Stimulated activated memory B cell treated with anti-CD40 and anti-IgM and Interleukin-4, amounts not matched to agents 10 μg/mL and 1 μg/mL and 100 μg/mL, for 72 hours (primary cell): ENCODE measurements at places on chromosomes 5 and 9.
A peak's percentile ranks its signal among the peaks of the same experiment; 100 is the strongest.

DNA sequence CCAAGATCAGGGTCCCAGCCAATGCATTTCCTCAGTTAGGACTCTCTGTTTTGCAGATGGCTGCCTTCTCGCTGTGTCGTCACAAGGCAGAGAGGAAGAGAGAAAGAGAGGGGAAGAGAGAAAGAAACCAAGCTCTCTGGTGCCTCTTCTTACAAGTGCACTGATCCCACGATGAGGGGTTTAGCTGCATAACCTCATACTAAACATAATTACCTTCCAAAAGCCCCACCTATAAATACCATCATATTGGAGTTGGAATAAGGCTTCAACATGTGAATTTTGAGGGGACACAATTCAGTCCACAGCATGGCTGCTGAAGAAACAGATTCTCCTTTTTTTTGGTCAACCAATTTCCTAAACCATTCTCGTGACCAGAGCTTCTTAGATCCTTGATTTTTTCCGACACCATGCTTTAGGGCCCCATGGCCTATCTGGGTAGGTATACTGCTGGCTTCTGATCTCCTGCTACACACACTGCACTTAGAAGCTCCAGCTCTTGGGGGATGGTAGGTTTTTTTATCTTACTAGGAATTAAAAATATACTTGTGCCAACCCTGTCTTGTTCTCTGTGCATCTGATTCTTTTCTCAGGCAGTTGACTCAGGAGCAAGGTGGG, 5.1 kb downstream of the CAMK4 start:
- ATAC-seq: no peak

GRCh38 chr9:129495620-129496472, 125.1 kb downstream of the C9orf50 start:
- peak; percentile 78 for ATAC-seq

GRCh38 chr9:137359850-137360249, 57.8 kb upstream of the NRARP start:
- no peak for ATAC-seq

DNA sequence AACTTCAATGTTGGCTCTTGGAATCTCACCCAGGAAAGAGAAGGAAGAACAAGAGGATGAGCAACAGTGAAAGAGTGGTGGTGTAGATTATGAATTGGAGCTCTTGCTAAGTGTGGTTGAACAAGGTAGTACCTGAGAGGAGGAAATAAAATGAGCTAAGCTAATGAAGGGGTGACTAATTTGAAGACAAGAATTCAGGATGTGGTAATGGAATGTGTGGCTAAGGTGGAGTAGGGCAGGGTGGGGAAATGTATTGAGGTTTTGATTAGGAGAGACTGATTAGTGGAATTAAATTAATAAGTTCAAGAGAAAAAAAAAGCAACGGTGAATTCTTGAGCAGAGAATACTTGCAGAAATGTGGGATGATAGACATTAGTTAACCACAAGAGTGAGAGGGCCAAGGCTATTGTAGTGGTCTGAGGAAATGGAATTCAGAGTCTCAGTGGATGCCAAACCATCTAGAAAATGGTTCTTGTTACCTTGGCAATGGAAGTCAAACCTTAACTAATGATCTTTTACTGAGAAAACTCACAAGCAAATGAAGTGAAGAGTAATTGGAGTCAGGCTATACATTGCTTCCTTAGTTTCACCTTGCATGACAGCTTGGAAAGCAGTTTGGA, 648.3 kb upstream of the ZNF608 start:
- no peak for ATAC-seq

DNA sequence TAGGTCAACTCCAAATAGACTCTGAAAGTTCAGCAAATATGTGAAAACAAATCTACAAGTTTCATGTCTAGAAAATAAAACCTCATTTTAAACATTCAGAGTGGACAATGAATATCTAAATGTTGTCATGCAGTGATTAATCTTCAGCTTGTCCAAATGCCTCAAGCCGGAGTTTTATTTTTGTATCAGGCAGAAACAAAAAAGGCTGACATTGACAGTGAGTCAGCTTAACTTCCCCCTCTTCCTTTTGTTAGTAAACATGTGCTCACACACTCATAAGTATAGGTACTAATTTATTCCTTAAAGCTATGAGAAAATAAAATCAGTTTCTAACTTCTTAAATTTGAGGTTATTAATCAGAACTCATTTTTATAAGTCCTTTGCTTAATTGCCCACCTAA, 467.9 kb upstream of the DAB2 start:
- ATAC-seq: no peak

- ATAC-seq: no peak
These were observed 15.1 kb upstream of the OXCT1 start for GRCh38 chr5:41885286-41885685.

DNA sequence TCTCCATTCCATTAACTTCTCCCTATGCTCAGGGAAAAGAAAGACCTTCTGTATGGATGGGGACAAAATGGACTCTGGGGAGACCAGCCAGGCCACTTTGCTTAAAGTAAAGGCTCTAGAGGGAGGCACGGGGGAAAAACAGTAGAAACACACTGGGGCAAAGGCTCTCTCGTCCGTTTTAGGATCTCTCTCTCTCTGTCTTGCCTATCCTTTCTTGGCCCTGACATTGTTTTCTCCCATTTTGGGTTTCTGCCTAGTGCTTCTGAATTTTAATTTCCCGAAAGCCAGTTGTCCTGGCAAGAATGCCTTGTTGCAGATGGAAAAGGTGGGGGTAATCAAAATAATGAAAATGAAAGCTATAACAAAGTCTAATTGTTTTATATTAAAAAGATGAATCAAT, 28.2 kb downstream of the NMUR2 start:
- ATAC-seq: no peak

DNA sequence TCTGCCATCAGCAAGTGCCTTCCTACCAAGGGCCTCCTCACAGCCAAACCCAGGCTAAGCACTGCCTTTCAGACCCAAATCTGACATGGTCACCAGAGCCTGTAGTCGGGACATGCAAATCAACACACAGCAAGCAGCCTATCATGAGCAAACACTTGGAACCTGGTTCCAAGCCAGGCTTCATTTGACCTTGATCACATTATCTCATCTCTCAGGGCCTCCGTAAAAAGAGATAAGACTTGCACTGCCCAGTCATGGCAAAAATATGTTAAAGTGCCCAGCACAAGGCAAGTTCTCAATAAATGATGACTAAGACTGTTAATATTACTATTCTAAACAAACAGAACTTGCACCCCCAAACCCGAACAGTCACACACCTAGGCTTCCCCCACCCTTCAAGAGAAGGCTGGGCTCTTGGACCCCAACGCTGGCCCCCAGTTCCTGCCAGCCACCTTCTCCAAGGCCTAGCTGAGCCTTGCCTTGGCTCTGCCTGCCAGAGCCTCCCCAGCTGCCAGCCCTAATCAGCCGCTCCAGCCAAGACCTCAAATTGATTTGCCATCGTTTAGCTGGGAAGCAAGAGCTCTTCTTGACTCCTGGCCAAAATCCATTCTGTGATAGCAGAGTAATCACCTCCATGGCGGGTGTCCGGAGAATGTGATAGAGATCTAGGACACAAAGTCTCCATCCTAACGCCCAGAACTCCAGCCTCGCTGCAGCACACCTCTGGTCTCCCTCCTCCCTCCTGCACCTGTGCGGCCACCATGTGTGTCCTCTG, 18.7 kb downstream of the CPLX2 start:
- ATAC-seq: no peak

- ATAC-seq: peak; percentile 4
These were observed 790 bp upstream of the IARS1 start for GRCh38 chr9:92294297-92294676.

DNA sequence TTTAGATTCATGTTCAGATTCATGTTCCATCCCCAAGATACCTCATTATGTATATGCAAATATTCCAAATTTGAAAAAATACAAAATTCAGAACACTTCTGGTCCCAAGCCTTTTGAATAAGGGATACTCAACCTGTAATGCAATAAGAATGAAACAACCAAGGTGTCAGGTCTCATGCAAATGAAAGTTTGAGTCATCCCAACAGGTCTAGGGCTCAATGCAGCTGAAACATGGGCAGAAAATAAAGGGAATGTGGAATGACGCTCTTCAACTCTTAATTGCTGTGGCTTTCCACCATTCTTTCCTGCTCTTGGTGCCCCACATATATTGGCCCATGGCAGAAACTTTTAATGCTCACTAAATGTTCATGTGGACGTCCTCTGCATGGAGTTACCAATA, 107.3 kb upstream of the DAPK1 start:
- ATAC-seq: no peak

- no peak for ATAC-seq
These were observed 14.4 kb downstream of the FGD3 start for GRCh38 chr9:92961627-92962302.

DNA sequence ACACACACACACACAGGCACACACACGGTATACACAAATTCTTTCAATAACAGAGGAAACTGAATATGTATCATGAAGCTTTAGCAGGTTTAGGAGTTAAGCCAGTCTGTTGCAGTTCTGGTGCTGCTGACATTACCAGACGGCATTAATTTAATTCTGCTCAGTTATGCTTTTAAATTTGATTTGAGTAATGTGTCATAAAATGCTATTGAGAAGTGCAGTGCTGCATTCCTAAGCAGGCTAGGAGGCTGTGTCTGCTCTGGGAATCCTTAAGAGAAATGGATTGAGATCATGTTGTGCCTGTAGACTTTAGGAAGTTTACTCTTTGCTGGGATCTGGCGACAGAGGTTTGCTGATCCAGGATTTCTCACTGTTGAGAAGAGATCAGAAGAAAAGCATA, 733.8 kb downstream of the BRINP1 start:
- ATAC-seq: no peak

GRCh38 chr9:88218726-88219125, 80.5 kb upstream of the SPATA31C2 start:
- no peak for ATAC-seq

GRCh38 chr5:181237729-181238385, 5.8 kb downstream of the RACK1 start:
- ATAC-seq: no peak

DNA sequence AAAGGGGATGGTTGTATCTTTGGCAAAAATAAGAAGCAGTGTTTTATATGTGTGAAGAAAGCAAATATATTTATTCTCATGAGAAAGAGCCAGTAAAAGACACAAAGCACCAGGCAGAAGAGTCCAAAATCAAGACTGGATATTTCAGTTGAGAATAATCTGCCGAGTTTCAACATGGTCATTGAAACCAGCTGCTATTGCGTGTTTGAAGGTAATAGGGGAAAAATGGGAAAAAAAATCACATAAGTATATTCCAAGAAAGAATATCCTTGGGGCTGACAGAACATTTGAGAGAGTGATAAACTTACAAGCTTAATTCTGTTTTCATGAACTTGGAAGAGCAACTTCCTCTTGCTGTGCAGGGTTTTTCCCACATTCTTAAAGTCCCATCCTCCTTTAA, 79.9 kb downstream of the ISOC1 start:
- no peak for ATAC-seq

DNA sequence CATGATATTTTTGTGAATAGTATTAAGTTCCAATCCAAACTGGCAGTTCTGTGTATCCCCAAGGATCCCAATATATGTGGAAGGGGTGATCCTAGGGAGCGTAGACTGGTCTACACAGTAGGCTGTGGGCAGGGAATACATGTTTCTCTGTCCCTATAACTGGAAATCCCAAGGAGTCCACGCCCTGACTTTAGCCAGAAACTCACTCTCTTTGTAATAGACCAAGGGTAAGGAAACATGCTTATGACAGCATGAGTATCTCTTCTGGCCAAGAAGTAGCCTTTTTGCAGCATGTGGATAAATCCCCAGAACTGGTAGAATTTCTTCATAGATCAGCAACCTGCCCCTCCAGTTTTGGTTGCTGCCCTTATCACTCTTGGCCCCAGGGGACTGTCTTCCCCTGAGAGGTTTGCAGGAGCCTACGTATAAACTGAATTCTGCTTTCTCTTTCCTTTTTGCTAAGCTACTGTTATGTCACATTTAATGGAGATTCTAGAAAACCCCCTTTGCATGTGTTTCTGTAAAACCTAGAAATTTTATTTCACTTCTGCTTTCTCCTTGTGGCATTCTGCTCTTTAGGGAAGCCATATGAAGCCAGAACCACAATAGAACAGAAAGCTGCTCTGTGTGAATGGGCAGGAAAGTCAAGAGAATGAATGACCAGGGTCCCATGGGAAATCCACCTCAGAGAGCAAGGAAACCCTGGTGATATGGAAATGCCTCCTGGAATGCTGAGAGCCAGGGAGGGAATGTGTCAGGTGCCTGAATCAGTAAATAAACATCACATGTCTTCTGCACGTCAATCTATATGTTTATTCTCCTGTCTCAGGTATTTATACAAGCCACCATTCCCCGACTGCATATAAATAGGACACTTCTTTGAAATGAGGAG, 3.5 kb downstream of the IFNA2 start:
- ATAC-seq: peak; percentile 97

- ATAC-seq: no peak
These were observed 126.3 kb downstream of the TRIO start for GRCh38 chr5:14269395-14269794.

- no peak for ATAC-seq
These were observed 69.8 kb upstream of the CCDC112 start for GRCh38 chr5:115366223-115366622.

- peak; percentile 73 for ATAC-seq
These were observed 7.6 kb upstream of the DNAJA1 start for GRCh38 chr9:33017283-33018041.

DNA sequence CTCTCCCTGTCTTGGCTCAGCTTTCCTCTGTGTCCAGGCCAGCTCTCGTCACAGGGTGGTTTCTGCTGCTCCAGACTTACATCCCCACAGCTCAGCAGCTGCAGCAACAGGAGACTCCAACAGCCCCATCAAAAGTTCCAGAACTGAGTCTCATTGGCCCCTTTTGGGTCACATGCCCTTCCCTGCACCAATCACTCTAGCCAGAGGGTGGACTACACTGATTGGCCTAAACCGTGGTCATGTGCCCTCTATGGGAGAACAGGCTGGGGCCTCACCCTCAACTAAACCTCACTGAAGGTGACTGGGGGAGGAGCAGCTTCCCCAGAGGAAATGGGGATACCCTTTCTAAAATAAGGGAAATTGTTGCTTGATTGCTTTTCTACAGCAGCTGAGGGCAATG, 44.4 kb upstream of the CPLX2 start:
- ATAC-seq: no peak

DNA sequence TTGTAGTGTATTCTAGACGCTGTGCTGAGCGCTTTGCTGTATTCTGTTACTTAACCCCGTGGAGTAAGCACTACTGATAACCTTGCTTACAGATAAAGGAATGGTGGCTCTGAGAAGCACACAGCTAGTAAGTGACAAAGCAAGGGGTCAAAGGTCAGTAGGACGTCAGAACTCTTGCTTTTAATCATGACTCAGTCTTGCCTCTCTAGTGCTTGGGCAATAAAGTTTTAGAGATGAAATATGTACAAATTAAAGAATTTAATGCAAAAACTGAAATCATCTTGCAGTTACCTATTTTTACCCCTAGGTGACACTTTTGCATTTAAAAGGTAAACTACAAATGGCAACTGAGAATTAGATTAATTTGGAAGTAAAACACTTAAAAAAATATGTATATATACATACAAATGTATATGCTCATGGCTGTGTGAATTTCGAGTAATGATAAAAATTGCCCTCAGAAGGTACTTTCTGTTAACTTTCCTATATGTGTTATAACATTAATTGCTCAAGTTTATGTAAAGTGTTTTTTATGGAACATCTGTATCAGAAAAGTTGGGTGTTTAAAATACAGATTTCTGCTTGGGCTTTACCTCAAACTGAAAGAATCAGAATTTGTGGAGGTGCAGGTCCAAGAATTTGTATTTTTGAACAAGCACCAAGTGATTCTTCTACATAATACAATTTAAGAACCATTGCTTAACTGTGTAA, 175.1 kb upstream of the DAB2 start:
- no peak for ATAC-seq

GRCh38 chr9:23855873-23856604, 30.0 kb upstream of the ELAVL2 start:
- ATAC-seq: no peak

- no peak for ATAC-seq
These were observed 1.2 kb downstream of the AK8 start for GRCh38 chr9:132876849-132877248.
